ENCODE measurements at places on chromosomes 3 and 15.

GRCh38 chr3:10602271-10602670 is 96.9 kb upstream of the ATP2B2 start:
- DNase-seq = no peak

DNA sequence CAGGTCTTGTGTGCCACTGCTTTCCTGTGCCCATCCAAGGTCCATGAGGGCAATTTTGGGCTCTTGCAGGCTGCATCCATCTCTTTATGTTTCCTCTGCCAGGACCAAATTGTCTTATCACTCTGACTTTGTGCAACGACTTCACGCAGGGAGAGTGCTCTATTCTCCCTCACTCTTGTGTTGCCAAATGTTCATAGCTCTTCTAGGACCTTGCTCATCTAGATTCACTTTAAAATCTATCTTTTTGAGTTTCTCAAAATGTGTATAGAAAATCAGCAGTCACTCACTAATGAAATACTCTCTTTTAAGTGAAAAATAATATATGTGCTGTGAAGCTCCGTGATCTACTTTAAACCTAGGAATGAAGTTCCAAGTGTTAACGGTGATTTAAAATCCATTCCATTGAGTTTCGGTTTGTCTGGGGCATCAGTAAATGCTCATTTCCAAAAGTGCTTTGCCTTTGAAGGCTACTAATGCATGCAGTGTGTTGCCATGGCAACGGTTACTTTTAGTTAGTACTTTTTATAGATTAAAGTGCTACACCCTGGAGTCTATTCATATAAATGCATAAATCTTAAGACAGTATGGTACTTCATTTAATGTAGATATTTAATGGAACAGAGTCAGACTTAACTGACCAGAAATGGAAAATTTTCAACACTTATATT is 46.6 kb upstream of the GOLGA8J start:
- DNase-seq = no peak

- no peak for DNase-seq
Measured at GRCh38 chr15:58314593-58315216, 117.1 kb upstream of the LIPC start.

GRCh38 chr3:142858043-142858442 is 30.8 kb downstream of the PCOLCE2 start:
- no peak for DNase-seq

DNA sequence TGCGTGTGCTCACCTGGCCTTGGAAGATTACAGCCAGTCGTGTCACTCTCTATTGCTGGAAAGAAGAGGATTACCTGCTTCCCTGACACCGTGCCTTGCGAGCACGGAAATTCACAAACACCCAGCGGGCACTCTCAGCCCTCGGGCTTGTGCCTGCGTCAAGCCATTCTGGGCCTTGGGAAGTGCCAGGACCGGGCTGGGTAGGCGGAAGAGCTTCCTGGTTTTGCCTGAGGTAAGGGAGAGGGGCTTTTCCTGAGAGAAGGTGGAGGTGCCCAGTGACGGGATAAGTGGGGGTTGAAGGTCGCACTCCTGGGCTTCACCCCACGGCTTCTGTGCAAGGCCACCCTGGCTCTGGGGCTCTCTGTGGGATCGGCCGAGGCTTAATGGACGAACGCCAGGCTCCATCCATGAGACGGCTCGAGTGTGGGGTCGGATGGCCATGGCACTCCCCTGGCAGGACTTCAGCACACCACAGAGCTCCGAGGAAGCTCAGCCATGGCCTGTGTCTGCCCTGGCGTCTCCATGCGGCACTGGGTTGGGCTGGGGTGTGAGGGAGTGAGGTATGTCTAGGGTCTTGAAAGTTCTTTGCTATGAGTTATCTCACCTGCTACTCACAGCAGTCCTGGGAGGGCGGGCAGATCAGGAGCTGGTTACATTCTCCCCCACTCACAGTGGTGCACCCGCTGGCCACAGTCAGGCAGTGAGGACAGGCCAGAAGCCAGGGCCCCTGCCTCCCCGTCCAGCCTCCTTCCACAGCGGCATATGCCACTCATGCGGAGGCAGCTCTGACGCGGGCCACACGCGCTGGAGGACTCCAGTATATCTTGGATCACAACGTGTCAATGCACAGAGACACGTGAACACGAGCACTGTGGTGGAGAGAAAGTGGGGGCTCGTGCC is 209.0 kb downstream of the XXYLT1 start:
- DNase-seq = no peak

DNA sequence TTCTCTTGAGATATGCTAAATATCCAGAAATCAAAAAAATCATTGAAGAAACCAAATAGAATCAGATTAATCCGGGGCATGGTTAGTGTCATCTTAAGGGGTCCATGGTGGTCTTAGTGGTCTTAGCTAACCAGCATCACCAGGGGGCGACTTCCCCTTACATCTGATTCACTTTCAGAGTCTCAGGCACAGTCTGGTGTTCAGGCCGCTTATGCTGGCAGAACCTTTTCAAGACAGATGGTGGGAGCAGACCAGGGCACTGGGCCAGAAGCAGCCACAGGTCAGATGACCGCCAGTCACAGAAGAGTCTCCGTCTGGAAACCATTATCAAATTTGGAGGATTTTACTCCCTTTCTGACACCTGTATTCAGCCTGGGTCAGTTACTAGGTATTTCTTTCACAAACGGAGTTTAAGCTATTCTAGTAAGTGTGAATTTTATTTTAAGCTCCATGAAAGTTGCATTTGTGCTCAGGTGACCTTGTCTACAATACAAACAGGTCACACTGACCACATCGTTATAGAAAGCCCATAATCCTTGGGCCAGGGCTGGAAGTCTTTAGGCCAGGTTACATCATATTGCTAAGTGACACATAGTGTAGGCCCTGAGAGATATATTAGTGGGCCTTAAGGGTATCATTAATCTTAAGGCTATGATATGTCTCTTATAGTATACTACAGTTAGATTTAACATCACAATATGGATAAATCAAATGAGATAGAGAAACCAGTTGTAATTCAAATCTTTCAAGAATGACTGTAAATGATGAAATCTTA is 365.5 kb downstream of the GBE1 start:
- DNase-seq = no peak

DNA sequence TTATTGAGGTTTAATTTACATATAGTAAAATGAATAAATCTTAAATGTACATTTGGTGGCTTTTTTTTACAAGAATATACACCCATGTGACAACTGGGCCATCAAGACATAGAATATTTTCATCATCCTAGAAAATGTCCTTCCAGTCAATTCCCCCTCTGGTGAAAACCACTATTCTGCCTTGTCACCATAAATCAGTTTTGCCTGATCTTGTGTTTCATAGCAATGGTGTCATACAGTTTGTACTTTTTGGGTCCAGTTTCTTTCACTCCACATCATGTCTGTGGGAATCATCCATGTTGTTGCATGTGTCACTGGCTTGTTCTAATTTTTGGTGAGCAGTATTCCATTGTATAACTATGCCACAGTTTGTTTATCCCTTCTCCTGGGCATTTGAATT is 133.1 kb downstream of the PDCD6IP start:
- DNase-seq = no peak

DNA sequence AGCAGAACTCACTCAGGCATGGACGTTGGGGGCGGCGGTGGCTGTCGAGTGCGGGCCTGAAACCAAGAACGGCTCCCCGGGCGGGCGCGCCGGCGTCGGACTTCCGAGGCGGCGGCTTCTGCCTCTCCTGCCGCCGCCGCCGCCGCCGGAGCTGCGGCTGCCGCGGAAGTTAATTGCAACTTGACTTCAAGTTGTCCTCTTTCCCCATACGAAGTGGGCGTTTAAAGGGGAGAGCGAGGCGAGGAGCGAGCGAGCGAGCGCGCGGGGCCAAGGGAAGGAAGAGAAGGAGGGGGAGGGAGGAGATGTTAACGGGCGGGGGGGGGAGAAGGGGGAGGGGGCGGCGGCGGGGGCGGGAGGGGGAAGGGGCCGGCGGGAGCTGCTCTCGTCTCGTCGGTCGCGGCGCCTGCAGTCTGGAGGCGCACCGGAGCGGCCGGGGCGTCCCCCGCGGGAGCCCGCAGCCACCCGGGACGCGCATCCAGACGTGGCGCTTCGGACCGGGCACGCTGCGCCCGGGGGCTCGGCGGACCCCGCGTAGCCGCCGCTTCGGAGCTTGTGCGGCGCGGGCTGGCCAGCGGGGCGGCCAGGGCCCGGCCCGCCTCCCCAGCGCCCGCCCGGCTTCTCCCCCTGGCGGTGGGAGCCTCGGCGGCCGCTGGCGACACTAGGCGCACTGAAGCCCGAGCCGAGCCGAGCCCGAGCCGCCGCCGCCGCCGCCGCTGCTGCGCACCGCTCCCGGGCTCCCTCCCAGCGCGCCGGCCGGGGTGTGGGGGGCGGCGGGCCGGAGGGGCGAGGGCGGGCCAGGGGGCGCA is 19.7 kb upstream of the SATB1 start:
- DNase-seq = peak; percentile 17

DNA sequence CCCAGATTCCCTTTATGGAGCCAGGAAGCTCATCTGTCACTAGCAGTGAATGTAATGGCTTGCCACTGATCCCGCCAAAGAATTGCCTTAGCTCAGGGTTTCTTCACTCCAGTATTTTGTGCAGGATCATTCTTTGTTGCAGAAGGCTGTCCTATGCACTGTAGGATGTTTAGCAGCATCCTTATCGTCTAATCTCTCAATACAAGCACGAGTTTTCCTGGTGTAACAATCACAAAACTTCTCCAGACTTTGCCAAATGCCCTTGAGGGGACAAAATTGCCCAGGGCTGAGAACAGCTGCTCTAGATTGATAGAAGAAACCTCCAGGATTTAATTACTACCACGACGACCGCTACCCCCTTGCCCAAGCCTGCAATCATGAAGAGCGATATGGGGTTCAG is 6.8 kb upstream of the SHQ1 start:
- no peak for DNase-seq

DNA sequence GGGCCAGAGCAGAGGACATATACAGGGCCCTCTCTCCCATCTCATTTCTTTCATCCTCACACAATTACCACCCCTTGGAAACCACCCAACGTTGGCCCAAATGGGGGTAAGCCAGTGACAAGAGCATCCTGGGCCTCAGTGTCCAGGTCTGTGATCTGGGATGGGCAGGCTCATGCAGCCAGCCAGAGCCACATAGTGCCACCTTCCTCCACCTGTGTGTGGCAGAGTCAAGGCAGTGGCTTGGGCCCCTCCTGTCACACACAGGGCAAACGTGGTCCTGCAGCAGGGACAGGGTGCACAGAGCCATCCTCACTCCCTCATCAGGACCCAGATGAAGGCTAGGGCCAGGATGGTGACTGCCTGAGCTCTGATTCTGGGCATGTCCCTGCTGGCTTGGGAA is 2.3 kb upstream of the MYL3 start:
- DNase-seq = no peak

- DNase-seq = peak; percentile 99
Measured at GRCh38 chr3:152298393-152299248, 29.9 kb downstream of the MBNL1 start.

- DNase-seq = no peak
Measured at GRCh38 chr3:46112984-46113383, 85.7 kb upstream of the XCR1 start.

GRCh38 chr3:69231929-69232440 is 109.6 kb upstream of the LMOD3 start:
- DNase-seq = no peak

GRCh38 chr15:40106203-40107161 is 2.2 kb downstream of the BMF start:
- no peak for DNase-seq

- DNase-seq = no peak
Measured at GRCh38 chr3:55556619-55557537, 69.8 kb upstream of the WNT5A start.

GRCh38 chr3:121979734-121980449 is 42.2 kb downstream of the ILDR1 start:
- no peak for DNase-seq

GRCh38 chr3:9301798-9302197 is 52.4 kb upstream of the SRGAP3 start:
- DNase-seq = no peak

DNA sequence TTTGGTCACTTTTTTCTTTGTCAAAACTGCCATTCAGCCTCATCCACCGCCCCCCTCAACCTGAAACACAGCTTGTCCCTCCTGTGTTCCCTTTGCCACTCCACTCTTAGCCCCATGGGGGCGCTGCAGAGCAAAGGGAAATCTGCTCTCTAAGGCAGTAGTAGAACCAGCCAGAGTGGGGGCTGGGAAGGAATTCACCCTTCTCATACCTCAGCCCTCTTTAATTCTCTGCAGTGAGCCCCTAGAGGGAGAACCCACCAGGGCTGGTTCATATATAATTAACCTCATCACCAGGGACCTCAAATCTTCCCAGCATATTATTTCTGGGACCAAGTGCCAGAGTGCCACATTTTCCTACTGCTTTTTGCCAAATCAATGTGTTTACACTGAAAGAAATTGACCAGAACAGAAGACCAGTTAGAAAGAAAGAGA is 2.8 kb upstream of the BCL6 start:
- peak; percentile 61 for DNase-seq

DNA sequence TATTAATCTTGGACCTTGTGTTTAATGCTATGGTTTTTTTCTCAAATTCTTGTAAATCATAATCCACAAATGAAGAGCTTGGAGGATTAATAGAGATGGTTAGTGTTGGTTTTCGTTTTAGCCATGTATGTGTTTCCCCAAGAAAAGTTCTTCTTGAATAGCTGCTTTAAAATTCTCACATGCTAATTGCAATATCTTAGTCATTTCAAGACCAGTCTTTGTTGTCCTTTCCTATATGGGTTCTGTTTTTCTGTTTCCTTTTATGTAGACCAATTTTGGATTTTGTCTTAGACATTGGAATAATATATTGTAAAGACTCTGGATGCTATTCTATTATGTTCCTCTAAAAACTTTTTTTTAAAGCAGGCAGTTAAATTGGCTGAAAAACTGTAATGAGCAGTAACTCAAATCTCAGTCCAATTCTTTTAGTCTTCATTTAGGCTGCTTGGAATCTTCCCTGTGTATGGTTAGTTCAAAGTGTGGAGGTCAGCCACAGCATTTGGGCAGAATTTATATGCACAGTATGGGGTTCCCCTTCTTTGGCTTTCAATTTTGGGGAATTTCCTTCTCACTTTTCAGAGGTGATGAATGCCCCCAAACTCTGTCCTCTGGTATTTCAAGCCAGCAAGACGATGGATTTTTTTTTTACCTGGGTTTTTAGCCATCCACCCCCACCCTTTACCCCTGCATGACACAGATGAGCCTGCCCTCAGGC is 39.1 kb upstream of the DNAJC13 start:
- no peak for DNase-seq

GRCh38 chr3:182027366-182027765 is 315.6 kb downstream of the SOX2 start:
- no peak for DNase-seq

DNA sequence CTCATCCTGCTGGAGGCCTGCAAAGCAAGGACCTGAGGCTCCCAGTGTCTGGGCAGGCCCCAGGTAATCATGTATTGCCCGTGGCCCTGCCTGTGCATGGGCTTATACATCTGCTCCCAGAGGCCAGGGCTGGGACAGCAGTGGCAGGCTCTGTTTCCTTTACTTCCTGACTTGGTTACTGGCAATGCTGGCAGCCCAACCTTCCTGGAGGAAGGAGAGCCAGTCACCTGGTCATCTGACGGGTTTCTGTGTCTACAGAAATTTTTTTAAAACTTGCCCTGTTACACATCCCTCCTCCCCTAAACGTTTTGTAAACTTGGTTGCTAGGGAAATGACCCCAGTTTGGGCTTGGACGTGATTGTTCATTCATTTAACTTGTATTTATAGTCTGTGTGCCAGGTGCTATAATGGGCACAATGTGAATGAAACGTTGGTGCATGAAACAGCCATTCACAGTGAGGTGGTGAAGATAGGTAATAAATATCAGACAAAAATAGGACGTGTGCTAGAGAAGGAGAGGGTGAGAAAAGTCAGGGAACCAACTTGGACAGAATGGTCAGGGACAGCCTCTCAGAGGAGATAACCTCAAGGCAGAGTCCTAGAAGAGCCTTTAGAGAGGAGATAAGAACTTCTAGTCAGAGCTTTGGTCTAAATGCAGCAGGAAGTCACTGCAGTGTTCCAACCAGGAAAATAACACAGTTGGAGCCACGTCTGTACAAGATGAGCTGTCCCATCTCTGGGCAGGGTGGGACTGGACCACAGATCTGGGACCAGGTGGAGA is 14.1 kb downstream of the TEX264 start:
- DNase-seq = no peak
